ENCODE measurements at places on chromosomes 2 and 18. TPM values are rescaled to one million over a fixed set of nuclear protein-coding genes. Genes with fewer than 3 reads are reported as not detected.

- no peak for DNase-seq
Measured at GRCh38 chr18:46322941-46323340, 218.8 kb downstream of the HAUS1 start.

DNA sequence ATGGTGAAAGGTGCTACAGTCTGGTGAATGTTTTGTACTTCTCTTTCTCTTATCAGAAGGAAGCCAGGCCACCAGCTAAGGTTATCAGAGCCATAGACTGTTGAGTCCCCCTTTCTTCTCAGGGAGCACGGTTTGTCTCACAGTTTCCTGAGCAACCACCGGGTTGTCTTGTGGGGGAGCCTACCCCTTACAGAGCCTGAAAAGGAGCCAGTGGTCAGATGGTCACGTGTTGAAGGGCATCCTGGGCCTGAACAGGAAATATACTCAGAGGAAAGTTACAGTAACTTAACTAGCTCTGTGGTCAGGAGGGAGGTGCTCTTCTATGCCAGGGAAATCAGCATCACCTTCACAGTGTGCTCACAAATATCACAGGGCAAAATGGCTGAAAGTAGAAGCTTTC lies 11.6 kb downstream of the CD28 start:
- DNase-seq: no peak

DNA sequence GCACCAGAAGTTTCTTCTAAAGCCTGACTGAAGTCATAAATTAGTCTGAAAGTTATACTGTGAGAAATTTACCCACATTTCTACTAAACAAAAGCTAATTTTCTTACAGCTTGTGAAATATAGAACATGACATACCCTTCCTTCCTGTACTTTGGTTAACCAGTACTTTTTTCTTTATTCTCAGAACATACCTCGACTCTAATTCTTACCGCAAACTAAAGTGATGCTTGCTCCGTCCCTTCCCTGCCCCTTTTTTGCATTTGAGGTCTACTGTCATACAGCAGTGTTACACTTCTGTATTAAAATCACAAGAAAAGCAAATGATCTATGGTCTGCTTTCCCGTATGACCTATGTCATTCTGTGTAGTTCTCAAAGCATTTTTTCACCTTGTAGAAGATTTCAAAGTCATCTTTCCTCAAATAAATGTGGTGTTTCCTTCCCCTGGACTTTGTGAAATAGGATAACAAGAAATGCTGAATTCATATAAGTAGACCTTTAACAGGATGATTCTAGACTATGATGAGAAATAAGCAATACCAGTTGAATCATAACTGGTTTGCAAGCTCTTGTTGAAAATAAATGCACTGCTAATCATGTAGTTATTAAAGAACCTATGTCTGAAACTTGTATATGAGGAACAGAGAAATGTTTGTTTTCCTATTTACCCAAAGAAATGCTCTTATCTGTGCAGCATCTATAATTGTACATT lies 30.4 kb downstream of the CYTIP start:
- no peak for DNase-seq

DNA sequence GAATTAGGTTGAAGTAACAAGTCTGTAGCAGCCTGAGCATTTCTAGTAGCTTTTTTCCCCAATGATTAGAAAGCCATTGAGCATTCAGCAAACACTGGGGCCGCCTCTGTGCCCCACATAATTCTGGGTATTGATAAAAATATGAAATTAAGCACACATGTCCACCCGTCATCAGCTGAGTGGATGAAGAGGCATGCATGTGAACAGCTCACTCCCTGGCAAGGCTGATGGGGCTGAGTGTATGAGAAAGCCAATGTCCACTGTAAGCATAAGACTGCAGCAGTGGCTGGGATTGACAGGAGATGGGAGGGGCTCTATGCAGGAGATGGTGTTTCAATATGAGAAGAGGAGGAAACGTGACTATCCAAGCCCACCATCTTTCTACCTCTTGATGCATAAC lies 124.4 kb upstream of the KLHL29 start:
- no peak for DNase-seq

DNA sequence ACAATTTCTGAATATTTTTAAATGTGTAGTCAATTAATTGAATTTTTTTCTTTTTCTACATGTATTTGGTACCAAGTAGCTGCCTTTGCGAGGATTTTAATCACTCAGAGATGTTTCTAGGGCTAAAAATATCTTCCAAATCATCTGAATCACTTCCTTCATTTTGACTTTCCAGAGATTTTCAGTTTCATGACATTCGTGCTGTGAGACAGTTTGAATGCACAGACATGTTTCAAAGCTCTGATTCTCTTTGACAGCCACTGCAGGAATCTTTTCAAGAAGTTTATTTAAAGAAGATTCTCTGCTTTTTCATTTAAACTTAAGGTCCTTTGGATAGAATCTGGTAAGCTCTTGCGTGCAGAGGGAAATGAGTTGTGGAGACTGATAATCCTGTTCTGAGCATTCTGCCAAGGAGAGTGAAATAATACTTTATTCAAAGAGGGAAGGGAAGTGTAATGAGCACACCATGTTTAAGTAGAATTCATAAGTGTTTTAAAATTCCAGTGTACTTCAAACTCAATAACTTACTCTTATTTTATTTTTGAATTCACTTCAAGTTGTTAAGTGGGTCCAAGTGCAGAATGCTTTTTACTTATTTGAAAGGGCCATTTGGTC lies 9.7 kb downstream of the CYBRD1 start:
- no peak for DNase-seq

GRCh38 chr18:50313031-50313607 lies 25.6 kb upstream of the CXXC1 start:
- no peak for DNase-seq

DNA sequence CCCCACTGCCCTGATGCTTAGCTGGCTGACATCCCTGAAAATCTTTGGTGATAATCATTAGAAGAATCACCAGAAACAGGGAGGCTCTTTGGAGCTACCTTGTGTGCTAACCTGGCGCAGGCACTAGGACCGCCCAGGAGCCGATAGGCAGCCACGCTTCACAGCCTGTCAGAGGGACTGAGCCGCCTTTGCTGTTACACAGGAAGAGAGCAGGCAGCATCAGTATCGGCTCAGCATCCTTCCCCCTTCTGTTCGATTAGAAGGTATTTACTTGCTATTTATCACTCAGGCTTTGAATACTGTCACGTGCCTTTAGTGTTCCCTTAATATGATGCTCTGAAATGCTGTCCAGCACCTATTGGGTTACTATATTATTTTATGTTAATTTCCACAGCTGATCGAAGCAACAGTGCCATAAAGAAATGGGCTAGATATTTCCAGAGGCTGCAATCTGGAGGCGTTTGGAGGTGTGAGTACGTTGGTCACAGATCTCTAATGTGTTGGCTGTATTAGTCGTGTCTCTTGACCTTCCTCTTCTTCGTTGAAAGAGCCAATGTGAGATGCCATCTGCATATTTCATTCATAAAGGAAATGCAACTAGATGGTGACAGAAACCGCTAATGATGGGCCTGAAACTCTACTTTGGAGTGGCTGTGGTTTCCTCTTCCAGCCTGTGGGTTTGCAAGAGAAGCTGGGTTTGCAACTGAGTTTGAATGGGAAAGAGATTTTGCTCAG lies 110.4 kb upstream of the RAB27B start:
- DNase-seq: no peak

GRCh38 chr2:203797712-203798111 lies 69.9 kb upstream of the CTLA4 start:
- no peak for DNase-seq

GRCh38 chr2:27798948-27799645 lies 27.6 kb downstream of the MRPL33 start:
- no peak for DNase-seq

DNA sequence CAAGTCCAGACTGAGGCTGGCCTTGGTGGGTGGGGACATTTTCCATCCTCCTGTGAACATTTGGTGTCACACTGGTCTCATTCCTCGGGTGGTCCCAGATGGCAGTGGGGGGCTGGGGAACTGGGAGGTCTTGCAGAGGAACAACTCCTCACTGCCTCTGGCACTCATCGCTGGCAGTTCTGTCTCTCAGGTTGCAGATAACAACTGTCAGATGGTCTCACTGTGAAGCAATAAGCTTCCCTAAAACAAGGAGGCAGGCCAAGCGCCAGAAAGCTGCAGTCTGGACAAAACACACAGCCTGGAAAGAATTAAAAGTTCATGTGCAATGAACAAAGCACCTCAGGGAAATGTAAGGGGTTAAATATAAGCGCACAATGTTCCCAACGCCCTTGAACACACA lies 78.1 kb downstream of the IRS1 start:
- no peak for DNase-seq

- no peak for DNase-seq
Measured at GRCh38 chr2:237696461-237696860, 69.1 kb downstream of the LRRFIP1 start.

GRCh38 chr2:101879466-101879865 lies 112.3 kb upstream of the IL1R2 start:
- DNase-seq: no peak

GRCh38 chr2:85501248-85501647 lies 37.7 kb upstream of the MAT2A start:
- DNase-seq: no peak

DNA sequence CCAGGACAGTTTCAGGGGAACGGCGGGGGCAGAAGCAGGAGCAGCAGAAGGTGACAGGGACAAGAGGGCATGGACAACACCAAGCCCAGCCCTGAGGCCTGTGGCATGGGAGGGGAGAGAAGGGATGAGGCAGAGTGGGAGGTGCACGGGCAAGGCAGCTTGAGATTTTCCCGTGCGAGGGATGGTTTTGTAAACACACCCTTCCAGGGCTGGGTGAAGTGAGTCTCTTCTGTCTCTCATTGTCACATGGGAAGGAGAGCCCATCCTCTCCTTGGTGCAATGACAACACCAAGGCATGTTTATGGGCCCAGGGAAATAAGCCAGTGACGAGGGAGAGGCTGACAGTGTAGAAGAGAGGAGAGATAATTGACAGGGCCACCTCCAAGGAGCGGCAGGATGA lies 69.6 kb upstream of the RIOK3 start:
- DNase-seq: no peak

DNA sequence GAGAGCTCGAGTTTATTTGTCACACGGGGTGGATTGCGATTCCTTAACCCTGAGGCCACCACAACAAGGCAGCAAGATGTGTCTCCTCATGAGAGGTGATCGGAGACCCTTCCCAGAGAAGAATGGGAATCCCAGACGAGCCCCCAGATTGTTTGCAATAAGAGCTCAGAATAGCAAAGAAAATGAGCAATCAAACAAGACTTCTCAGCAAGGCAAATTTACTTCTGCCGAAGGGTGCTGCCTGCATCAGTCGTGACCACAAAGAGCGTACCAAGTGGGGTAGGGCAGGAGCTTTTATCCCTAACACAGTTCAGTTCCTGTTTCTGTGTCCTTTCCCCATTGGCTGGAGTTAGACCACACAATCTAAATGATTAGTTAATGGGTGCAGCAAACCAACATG lies 237.5 kb upstream of the SYT4 start:
- DNase-seq: no peak

DNA sequence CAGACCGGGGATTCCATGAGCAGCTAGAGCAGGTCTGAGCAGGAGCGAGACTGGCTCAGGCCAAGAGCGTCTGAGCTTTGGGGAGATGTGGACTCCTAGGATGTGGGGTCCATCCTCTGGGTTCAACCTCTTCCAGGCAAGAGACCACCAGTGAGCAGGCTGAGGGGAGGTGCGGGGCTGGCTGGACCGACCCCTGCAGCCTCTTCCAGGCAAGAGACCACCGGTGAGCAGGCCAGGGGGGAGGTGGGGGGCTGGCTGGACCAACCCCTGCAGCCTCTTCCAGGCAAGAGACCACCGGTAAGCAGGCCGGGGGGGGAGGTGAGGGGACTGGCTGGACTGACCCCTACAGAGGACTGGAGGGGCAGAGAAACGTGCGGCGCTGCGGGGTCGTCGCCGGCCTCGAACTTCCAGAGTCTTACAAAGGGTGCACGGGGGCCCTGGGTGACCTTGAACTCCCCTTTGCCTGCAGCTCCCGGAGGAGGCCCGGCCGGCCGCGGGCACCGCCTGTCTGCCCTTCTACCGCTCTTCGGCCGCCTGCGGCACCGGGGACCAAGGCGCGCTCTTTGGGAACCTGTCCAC lies 63.4 kb downstream of the TPO start:
- DNase-seq: no peak

GRCh38 chr2:179132076-179132475 lies 82.1 kb upstream of the CCDC141 start:
- DNase-seq: no peak

DNA sequence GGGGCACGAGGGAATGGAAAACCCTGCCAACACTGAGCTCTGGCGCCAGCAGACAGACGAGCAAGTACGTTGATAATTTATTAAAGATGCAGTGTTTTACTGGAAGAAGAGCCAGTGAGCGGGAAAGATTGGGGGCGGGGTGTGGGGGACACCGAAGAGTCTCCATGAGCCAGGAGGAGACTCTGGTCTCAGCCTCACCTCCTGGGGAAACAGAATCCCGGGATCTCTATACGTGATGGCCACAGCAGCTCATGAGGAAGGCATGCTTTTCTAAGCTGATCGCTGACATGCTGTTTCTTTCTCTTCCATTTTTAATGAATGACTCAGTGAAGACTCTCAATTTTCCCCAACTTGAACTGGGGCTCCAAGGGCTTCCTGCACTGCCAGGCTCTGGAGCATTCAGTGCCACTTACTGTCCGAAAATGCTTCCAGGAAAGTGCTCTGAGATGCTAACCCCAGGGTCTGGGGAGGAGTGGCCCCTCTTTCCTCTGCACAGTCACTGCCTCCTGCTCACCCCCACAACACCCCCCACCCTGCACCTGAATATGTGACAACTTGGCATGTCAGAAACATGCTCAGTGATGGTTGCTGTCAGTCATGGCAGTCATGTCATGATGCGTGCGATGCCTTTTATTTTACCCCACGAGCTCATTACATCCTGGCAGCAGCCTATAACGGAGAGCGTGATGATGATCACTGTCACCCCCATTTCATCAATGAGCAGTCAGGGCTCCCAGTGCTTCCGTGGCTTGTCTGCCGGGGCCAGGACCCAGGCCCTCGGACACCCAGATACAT lies 164.2 kb upstream of the CAPN13 start:
- DNase-seq: no peak

- no peak for DNase-seq
Measured at GRCh38 chr18:76688724-76689472, 133.5 kb upstream of the ZNF236 start.

- DNase-seq: no peak
Measured at GRCh38 chr2:207248702-207249377, 83.1 kb upstream of the KLF7 start.

- DNase-seq: no peak
Measured at GRCh38 chr2:214578442-214578841, 167.6 kb downstream of the VWC2L start.

- DNase-seq: no peak
Measured at GRCh38 chr2:212535996-212536816, 2.4 kb downstream of the ERBB4 start.

- no peak for DNase-seq
Measured at GRCh38 chr2:47771211-47771610, 11.7 kb upstream of the MSH6 start.

FBXO48 gene
- total RNA-seq: 0.95 TPM

IWS1 gene
- 31.8 TPM for total RNA-seq

SRD5A2 gene
- not detected for total RNA-seq

MREG gene
- total RNA-seq: 3.1 TPM

NDC80 gene
- total RNA-seq: 2.3 TPM
